ENCODE measurements at places on chromosomes 7 and 10.

DNA sequence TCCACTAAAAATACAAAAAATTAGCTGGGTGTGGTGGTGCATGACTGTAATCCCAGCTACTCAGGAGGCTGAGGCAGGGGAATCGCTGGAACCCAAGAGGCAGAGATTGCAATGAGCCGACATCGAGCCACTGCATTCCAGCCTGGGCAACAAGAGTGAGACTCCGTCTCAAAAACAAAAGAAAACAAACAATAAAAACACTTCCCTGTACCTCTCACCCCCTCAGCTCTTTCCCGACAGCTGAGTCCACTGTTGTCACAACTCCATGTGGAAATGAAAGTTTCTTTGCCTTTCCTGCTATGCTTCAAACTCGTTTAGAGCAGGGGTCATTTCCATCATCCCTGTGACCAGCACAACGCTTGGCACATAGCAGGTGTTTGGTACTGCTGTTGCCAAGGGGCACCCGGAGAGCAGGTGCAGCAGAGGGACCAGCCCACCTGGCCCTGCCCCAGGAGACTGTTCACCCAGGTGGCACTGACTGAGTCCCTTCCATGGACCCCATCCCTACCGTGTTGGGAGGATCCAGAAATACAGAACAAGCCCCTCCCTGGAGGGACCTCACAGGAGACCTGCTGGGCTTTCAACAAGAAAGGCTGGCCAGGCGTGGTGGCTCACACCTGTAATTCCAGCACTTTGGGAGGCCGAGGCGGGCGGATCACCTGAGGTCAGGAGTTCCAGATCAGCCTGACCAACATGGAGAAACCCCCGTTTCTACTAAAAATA, 4.9 kb downstream of the TMEM130 start:
- DNase-seq: no peak

DNA sequence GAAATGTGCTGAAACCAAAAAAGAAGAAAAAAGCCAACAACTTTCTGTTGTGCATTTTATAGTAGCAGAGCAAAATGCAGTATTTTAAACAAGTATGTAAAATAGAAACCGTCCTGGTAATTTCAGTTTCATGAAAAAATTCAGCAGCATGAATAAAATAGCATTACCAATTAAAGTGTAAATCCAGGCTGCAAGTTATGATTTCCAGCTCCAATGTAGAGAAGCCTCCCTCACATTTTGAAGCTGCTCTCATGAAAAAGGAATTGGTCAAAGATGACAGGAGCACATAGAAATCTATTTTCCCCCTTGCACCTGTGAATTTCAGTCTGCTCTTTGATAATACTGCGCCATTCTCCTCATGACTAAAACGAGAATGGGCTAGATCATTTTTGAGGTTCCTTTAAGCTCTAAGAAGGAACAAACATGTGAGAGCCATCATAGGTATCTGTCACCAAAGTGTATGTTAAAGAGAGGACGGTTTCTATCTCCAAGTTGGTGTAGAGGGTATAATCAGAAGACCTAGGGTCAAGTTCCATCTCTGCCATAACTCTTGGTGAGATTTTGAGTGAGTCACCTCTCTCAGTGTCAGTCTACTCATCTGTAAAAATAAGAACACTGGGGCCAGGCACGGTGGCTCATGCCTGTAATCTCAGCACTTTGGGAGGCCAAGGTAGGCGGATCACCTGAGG, 107.5 kb downstream of the MTPAP start:
- DNase-seq: no peak

DNA sequence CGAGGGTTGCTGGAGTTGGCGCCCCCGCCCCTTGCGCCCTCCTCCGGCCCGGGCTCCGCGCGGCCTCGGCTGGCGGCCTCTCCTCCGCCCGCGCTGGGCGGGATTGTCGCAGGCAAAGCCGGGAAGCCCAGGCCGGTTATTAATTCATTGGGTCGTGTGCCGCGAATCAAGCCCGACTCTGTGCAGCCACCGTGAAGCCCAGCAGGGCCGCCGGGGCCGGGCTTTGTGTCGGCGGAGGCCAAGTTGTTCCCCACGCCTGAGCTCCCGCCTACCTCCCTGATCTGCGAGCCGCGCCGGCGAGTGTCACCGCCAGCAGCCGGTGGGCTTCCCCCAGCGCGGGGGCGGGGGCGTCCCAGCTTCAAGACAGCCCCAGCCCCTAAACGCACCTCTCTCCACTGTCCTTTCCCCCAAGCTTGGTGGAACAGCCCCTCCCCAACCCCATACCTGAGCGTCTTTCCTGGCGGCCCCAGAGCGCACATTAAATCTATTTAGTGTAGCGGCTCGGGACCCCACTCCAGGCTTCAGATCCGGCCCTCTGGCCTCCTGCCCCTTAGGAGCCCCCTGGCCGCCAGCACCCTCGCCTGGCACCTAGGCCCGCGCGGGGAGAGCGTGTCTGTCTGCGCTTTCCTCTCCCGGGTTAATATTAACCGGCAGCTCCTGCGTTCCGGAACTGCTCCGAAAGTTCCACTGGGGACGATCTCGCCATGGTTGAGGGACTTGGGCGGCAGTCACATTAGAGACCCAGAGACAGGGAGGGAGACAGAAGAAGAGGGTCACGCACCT, 3.5 kb downstream of the SHH start:
- DNase-seq: no peak

DNA sequence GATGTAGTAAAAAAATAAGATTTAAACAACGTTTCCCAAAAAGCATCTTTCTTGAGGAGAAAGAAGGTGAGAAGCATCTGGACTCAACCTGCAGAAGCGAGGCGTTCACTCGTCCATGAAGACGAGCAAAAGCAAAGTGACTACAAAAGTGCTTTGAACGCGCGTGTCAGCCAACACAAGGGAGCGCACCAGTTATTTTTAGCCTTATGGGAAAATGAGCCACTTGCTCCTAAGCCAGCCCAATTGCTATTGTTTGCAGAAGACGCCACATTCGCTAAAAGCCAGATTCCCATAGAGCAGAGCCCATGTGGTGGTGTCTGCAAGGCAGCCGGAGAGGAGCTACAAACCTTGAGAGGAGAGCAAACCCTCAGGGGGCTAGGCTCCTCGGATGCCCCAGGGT, 122.5 kb downstream of the FAM53B start:
- DNase-seq: no peak

DNA sequence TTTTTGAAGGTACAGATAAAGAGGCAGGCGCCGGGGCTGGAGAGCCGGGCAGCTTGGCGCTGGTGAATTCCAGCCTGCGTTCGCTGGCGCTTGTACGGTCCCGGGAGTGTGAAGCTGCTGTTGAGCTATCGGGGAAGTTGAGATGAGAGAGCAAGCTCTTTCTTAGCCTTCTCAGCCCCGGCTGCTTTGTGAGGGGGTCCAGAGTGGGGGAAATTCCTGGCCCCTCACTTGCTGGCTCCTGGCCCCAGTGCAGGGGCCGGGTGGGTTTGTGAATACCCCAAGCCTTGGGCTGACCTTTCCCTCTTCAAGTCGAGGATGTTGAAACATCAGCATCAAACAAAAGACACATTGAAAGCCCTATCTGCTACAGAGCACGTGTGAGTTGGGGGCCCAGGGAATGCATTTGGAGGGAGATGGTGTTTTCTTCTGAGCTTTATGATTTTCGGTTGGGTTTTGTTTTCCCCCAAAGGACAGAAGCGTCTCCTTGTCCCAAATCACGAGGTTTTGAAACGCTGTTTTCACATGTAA, 2.7 kb downstream of the ZMIZ1 start:
- DNase-seq: no peak

DNA sequence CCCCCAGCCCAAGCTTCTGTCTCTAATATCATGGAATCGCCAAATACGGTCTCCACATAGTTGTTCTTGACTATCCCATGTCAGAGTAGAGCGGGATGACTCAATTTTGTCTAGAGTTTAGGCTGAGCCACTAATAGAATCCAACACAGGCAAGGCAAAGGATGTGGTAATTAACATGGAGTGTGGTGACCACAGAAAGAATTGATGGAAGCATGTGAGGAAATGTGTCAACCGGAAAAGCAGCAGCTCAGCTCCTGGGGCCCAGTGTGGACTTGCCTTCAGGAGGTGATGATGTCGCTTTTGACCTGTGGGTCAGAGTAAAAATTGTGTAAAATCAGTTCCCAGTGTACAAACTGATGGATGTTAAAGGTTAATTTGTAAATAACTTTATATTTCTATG, 139.3 kb upstream of the KLF6 start:
- DNase-seq: no peak

GRCh38 chr7:107622429-107622828, 38.2 kb upstream of the SLC26A4 start:
- no peak for DNase-seq

- no peak for DNase-seq
These were observed 9.9 kb downstream of the DCLRE1A start for GRCh38 chr10:113843972-113844485.

DNA sequence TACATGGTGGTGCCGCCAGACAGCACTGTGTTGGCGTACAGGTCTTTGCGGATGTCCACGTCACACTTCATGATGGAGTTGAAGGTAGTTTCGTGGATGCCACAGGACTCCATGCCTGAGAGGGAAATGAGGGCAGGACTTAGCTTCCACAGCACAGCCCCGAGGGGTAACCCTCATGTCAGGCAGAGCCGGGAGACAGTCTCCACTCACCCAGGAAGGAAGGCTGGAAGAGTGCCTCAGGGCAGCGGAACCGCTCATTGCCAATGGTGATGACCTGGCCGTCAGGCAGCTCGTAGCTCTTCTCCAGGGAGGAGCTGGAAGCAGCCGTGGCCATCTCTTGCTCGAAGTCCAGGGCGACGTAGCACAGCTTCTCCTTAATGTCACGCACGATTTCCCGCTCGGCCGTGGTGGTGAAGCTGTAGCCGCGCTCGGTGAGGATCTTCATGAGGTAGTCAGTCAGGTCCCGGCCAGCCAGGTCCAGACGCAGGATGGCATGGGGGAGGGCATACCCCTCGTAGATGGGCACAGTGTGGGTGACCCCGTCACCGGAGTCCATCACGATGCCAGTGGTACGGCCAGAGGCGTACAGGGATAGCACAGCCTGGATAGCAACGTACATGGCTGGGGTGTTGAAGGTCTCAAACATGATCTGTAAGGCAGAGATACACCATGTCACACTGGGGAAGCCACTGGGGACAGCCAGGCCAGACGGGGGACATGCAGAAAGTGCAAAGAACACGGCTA, 104.6 kb upstream of the TNRC18 start:
- DNase-seq: no peak

GRCh38 chr10:48614481-48615390, 9.9 kb upstream of the ARHGAP22 start:
- no peak for DNase-seq

DNA sequence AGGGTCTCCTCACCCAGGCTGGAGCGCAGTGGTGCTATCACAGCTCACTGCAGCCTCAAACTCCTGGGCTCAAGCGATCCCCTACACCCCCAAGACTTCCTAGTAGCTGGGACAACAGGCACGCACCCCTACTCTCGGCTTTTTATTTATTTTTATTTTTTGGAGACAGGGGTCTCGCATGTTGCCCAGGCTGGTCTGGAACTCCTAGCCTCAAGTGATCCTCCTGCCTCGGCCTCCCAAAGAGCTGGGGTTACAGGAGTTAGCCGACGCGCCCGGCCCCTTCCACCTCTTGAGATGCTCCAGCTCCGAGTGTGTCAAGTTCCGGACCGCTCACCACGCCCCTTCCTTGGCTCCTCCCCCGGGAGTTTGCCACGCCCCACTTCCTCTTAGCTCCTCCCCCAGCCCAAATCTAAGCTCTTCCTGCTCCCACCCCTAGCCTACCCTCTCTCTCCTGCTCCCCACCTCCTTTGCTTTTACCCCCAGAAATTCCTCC, 6.3 kb downstream of the NAT16 start:
- DNase-seq: no peak

DNA sequence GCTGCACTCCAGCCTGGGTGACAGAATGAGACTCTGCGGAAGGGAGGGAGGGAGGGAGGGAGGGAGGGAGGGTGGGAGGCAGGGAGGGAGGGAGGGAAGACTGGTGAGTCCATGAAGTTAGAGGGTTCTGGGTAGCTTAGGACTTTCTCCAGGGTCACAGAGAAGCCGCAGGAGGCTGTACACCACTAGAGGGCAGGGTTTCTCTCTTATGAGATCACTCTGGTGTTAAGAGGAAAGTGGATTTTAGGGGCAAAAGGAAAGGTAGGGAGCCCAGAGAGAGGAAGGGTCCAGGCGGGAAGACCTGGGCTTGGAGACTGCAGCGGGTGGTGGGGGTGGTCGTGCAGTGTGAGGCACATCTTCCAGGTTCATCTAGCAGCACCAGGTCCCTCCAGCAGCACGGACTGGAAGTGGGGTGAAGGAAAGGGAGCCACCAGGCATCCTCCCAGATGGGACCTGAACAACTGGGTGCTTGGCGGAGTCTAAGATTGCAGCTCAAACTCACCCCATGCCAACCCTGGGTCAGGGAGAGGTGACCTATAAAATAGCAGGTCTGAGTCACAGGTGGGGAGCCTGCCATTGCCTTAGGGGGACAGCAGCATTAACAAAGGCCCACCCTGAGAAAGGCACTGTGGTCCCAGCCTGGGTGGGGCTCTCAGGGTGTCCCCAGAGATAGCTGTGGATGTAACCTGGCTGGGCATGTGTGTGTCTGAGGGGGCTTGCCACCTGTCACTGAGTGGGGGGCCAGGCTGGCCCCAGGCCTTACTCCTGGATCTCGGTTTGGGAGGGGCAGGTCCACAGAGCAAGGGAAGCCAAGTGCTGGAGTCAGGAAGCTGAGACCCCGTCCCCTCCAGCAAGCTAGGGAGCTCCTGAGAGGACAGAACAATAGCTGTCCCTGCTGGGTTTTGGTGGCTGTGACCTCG, 48.5 kb upstream of the SLC29A3 start:
- DNase-seq: peak; percentile 43

DNA sequence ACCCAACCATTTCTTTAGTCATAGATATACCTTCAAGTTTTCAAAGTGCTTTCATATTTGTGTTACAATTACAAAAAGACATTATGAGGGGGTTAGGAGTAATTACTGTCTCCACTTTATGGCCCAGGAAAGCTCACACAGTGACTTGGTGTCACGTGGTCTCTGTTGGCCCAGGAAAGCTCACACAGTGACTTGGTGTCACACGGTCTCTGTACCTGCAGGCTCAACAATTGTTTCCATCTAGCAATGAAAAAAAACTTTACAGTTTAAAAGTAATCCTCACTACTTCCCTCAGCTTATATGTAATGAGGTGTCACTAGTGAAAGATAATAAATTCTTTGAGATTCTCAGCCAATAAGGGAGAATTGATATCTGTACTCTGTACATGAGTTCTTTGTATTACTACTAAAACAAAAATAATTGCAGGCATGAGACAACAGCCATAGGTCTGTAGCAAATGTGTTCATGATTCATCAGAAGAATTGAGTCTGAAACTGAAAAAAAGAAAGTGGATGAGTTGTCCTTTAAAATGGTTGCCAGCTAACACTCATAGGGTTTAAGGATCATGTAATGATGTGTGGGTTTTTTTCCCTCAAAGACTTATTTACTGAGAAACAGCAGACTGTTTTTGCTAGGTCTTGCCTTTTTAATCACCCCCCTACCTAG, 10.9 kb downstream of the OGDH start:
- no peak for DNase-seq

DNA sequence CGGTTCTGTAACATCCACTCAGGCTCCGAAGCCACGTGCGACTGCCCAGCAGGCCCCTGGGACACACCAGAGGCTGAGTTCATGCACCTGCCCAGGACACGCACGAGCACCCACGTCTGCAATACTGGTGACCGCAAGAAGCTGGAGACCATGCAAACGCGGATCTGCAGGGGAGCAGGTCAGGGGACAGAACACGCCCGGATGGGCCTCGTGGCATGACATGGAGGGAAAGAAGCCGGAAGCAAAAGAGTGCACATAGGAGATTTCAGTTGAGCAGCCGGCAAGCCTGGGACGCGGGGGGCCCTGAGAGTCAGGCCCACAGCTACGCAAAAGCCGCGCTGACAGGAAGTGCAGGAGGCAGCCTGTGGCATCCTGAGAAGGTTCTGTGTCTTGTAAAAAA, 73.7 kb downstream of the FOXL3 start:
- DNase-seq: peak; percentile 9

All from GDM1 (cell line).